ENCODE measurements at places on chromosomes 1 and 21.

DNA sequence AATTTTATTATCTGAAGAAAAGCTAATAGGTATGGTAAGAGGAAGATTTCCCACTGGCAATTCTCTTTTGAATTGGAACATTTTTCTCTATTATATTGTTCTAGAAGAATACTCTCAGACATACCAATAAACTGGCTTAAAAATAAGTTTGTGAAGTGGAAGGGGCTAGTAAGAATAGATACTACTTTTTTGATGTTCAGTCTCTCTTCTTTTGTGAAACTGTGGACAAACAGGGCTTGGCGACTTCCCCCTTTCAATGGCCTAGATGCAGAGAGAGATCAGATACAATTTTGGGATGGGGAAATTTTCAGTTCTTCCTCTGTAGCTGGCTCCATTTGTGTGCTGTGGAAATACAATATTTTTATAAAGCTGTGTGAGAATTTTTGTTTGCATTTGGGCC, 2.5 kb downstream of the PBX1 start:
- no peak for DNase-seq
- H3K4me1 ChIP-seq, result peaks cover 4% of the 10 kb centered on the region
- H3K4me3 ChIP-seq, result no peak overlapping the region
- no peak overlapping the region for H3K27ac ChIP-seq
- H3K36me3 ChIP-seq, result no peaks in the 10 kb centered on the region

DNA sequence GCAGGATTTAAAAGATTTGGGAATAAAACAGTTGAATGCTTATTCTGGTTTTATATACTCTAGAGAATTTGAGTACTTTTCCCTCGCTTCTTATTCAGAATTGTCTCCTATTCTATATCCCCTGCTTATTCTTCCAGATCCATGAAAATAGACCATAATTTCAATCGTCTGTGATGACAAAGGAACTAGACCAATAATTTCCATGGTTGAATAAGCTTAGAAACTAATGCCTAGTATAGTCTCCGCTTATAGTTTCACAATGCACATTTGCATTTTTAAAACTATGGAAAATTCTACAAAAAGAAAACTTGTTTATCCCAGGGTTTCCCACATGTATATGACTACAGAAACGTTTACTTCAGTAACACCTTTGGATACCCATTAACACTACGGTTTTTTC, 247.4 kb upstream of the NR5A2 start:
- no peaks in the 10 kb centered on the region for H3K4me1 ChIP-seq
- no peaks in the 10 kb centered on the region for H3K27me3 ChIP-seq
- DNase-seq, result no peak
- H3K27ac ChIP-seq, result no peak overlapping the region
- no peak overlapping the region for H3K4me3 ChIP-seq

GRCh38 chr1:153561466-153561985, 4.1 kb downstream of the S100A2 start:
- no peak overlapping the region for H3K4me3 ChIP-seq
- peaks cover 12% of the 10 kb centered on the region for H3K4me1 ChIP-seq
- no peak for DNase-seq

DNA sequence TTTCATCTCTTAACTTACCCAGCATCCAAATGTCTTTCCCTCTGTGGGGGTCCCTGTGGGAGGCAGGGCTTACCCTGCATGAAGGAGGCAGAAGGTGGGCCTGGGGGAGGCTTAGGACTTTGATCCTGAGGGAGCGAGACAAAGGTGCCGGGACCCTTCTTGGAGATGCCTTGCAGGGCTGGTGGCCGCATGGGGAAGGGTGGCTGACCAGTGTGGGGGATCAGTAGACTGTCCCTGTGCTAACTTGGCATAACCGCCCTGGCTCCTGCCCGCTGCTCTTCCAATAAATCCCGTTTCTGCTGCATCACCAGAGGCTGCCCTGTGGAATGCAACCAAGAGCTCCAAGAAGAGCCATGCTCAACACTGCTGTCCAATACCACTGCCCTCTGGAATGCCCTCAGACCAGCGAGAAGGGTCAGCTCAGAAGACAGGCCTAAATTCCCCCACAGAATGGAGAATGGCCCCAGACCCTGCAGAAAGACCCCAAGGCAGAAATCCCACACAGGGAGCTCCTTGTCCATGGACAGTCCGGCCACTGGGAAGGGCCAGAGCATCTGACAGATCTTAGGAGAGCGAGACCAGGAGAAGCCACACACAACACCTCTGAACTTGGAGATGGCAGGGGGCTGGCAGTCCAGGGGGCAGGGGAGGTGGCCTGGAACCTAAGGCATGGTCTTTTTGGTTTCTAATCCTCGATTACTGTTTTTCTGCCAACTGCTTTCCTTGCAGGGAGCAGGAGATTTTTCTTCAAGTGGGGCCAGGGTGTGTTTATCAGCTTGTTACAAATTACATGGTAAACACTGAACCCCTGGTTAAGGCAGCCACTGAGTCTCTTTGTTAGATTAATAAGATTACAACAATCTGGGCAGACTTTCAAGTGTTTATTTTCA, 46.7 kb upstream of the DMRTB1 start:
- peaks cover 38% of the 10 kb centered on the region for H3K4me1 ChIP-seq
- peak overlapping the region; percentile 15 for H3K4me3 ChIP-seq
- peak overlapping the region; percentile 76 for H3K27ac ChIP-seq
- H3K36me3 ChIP-seq, result no peaks in the 10 kb centered on the region
- no peaks in the 10 kb centered on the region for H3K27me3 ChIP-seq

DNA sequence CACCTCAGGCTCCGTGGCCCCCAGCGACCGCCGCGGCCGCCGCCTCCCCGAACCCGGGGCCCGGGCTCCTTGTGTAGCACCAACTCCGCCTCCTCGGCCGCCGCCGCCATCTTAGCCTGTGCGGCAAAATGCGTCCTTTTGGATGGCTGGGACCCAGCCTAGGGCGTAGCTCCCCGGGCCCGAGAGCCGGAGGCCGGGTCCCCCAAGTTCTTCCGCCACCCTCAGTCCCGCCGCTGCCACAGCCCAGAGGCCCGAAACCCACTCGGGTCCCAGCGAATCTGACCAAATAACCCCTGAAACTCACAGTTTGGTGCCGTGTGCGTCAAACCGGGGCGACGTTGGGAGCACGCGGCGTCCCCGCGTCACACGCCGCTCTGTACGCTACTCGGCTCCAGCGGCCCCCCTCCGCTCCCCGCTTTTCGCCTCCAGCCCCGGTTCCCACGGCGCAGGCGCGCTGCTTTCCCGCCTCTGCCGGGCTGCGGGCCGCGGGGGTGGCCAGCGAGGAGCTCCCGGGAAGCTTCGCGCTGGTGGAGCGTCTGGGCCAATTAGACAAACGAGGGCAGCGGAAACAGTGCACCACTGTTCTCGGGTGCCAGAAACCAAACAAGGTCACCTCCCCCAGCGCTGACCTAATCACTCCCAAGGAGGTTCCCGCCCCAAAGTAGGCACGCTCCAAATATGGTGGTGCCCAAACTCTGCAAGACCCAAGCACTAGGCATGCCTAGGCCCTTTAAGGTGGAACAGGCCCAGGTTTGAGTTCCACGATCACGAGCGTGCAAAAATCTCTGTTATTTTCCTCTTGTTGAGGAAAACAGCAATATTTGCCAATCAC, at the start of gene ZNF644:
TSS of gene ZNF644 (minus strand) at position 350 of the 832 bp plus-strand sequence. CDS start 39,682 bp downstream, outside the sequence.
- peak; percentile 88 for DNase-seq
- H3K36me3 ChIP-seq, result no peaks in the 10 kb centered on the region
- peak within 1 kb of the TSS; percentile 90 for H3K4me3 ChIP-seq
- H3K27me3 ChIP-seq, result no peaks in the 10 kb centered on the region
- H3K27ac ChIP-seq, result peak within 1 kb of the TSS; percentile 100

DNA sequence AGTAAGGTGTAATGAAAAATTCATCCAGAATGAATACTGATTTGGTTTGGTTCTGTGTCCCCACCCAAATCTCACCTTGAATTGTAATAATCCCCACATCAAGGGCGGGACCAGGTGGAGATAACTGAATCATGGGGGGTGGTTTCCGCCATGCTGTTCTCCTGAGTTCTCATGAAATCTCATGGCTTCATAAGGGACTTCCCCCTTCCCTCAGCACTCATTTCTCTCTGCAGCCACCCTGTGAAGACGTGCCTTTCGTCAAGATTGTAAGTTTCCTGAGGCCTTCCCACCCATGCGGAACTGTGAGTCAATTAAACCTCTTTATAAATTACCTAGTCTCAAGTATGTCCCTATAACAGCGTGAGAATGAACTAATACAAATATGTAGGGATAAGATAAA, 5.5 kb upstream of the SYNJ1 start:
- peaks cover 7% of the 10 kb centered on the region for H3K4me1 ChIP-seq
- no peak overlapping the region for H3K4me3 ChIP-seq
- no peaks in the 10 kb centered on the region for H3K27me3 ChIP-seq
- no peaks in the 10 kb centered on the region for H3K36me3 ChIP-seq

DNA sequence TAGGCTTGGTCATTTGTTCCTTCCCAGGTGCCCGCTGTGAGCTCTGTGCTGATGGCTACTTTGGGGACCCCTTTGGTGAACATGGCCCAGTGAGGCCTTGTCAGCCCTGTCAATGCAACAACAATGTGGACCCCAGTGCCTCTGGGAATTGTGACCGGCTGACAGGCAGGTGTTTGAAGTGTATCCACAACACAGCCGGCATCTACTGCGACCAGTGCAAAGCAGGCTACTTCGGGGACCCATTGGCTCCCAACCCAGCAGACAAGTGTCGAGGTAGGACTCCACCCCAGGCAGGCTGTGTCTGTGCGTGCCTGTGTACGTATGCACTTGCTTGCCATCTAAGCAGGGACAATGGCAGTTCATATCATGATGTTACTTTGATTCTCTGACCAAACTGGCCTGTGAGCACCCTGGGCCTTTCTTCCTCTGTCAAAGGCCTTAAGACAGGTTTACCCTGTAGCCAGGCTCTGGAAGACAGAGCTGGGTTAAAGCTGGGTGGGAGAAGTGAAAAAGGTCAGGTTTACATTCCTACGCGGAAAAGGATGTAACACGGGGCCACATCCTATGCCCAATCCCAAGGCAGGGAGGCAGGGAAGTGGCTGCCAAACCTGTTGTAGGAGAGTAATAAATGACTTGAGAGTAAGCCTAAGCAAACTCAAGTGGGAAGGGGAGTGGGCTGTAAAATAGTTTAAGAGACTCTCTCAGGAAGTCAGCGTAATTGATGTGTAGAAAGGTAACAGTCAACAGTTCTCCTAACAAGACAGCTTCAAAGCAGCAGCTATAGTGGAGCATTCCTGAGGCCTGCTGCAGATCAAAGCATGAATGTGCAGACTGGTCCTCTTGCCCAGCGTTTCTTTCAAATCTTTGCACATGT, 42.5 kb downstream of the LAMC2 start:
- H3K36me3 ChIP-seq, result no peaks in the 10 kb centered on the region
- DNase-seq, result no peak
- H3K27me3 ChIP-seq, result peaks cover 4% of the 10 kb centered on the region
- no peak overlapping the region for H3K4me3 ChIP-seq
- H3K27ac ChIP-seq, result no peak overlapping the region

- no peak overlapping the region for H3K27ac ChIP-seq
- DNase-seq, result no peak
- H3K36me3 ChIP-seq, result no peaks in the 10 kb centered on the region
- H3K4me1 ChIP-seq, result no peaks in the 10 kb centered on the region
- H3K27me3 ChIP-seq, result no peaks in the 10 kb centered on the region
Measured at GRCh38 chr1:21794656-21795055, 11.7 kb upstream of the USP48 start.

DNA sequence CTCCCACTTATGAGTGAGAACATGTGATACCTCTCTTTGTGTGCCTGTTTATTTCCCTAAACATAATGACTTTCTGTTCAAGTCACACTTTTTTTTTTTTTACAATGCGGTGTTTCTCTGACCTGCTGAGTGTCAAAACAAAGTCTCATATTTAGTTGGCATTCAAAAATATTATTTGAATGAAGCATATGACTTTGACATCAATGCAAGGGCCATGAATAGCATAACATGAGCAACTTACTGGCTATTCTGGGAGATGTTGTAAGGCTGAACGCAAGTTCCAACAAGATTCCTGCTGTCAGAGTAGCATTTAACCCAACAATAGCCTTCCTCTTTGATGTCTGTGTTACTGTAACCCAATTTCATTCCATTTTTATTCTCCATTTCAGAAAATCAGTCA, 2.0 kb upstream of the KRTAP19-1 start:
- DNase-seq, result no peak
- H3K27ac ChIP-seq, result no peak overlapping the region
- no peak overlapping the region for H3K4me3 ChIP-seq

DNA sequence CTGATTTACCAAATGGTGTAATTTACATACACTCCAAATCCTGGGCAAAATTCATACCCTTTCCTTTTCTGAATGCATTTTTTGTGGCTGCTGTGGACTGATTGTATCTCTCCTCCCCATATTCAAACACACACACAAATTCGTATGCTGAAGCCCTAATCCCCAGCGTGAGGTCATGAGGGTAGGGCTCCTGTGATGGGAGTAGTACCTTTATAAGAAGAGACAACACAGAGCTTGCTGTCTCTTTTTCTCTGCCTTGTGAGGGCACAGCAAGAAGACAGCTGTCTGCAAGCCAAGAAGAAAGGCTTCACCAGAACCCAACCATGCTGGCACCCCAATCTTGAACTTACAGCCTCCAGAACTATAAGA, 24.4 kb downstream of the DUSP10 start:
- peaks cover 5% of the 10 kb centered on the region for H3K4me1 ChIP-seq
- H3K27ac ChIP-seq, result no peak overlapping the region
- H3K27me3 ChIP-seq, result no peaks in the 10 kb centered on the region
- no peaks in the 10 kb centered on the region for H3K36me3 ChIP-seq
- no peak for DNase-seq
- H3K4me3 ChIP-seq, result no peak overlapping the region

DNA sequence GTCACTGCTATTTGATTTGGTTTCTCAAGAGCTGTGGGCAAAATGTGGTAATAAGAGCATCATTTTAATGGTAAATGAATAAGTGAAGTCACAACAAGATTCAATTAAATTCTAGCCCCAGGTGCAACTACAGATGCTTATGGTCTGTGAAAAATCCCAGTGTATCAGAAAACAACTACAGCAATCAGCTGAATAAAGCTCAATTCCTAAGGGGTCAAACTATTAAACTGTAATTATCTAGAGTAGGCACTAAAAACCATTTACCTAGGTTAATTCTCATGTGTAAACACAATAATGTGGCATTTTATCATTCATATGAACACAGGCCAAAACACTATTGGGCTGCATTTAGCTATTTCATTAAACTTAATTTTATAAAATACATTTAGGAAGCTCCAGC, 9.6 kb downstream of the TARBP1 start:
- no peaks in the 10 kb centered on the region for H3K27me3 ChIP-seq
- no peak for DNase-seq
- no peak overlapping the region for H3K27ac ChIP-seq

DNA sequence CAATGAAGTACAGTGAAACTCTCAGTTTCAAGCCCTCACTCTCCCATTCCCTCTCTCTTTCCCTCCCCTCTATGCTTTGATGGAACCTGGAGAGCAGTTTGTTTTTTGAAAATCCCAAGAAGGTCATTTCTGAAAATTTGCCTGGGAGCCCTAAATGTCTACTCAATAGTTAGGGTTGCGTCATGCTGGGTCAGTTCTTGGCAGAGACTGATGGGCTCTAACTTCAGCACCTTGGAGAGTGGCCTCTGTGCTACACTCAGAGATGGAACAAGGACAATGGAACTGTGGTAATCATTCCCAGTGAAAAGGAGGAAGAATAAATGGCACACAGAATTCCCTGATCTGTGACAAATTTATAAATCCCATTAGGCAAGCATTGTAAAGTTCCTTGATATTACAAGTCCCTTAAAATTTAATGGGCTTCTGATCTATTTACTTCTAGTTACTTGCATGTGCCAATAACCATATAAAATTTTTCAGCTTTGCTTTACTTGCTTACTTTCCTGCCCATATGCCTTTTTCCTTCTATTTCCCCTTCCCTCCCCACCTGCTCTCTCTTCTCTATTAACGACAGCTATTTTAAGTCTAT, 182.9 kb upstream of the KCND3 start:
- no peak for DNase-seq
- H3K27ac ChIP-seq, result no peak overlapping the region
- no peak overlapping the region for H3K4me3 ChIP-seq
- H3K27me3 ChIP-seq, result no peaks in the 10 kb centered on the region
